Hepatic stellate cell (primary cell): ENCODE measurements at places on chromosomes 6 and 20.
A peak's percentile ranks its signal among the peaks of the same experiment; 100 is the strongest.

- DNase-seq, result no peak
Measured at GRCh38 chr6:96934087-96934486, 9.6 kb downstream of the KLHL32 start.

GRCh38 chr6:46338131-46338530 is 153.1 kb downstream of the RCAN2 start:
- no peak for DNase-seq

GRCh38 chr6:76351275-76351674 is 278.8 kb upstream of the IMPG1 start:
- no peak for DNase-seq

DNA sequence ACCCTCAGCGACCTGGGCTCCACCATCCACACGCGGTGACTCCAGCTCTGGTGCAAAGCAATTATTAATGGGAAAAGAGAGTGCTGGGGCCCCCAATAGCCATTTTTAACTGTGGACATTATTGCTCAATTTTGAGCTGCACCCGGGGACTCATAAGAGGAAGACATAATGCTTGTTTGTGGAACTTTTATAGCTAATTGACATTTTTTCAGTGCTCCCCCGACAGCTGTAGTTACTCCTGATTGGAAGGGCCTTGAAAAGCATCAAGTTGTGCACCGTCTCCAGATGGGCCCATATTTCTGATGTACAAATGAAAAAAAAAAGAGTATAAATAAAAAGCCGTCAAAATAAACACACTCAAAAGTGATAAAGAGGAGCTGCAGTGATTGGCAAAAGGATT is 327.0 kb downstream of the KIF16B start:
- DNase-seq, result no peak

- DNase-seq, result no peak
Measured at GRCh38 chr20:25567286-25567685, 18.0 kb downstream of the NINL start.

DNA sequence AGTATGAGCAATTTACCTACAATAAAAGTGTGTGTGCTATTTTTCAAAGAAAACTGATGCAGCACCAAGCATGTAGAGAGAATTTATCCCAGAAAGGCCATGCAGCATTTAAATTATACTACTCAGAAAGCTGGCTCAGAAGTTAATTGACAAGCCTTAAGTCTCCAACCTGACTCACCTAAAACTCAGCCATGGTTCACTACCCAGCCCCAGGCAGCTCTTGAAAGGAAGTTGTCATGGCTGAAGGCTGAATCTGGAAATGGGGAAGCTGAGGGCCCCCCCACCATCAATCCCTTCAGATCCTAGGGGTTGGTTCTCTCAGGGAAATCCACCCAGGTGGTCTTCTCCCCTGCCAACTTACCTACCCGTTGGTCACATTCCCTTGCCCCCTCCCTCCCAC is 19.7 kb downstream of the PPIL6 start:
- no peak for DNase-seq

DNA sequence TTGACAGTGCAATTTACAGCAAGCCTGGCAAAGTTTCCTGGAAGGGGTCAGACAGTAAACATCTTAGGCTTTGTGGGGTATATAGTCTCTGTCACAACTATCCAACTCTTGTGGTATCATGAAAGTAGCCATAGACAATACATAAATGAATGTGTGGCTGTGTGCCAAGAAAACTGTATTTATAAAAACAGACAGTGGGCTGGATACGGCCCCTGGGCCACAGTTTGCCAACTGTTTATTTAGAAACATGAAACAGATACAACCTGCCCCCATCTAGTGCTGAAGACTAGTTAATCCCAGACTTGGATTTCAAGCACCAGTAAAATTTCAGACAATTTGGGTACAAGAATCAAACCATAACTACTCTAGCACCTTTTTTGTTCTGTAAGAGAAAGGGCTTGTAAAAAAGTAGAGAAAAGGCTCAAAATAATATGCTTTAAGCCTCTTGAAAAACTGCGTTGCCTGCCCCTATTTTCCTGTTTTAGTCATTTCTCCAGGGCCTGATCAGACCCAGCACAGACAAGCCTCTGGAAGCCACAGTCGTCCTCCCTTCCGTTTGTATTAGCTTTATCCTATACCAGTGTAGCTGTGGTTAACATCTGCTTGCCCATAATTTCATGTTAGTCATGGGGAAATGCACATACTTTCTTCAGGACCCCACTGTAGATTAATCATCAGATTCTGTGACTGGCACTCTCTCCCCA is 30.8 kb downstream of the JAG1 start:
- no peak for DNase-seq

GRCh38 chr6:101605874-101606273 is 212.4 kb downstream of the GRIK2 start:
- no peak for DNase-seq

- no peak for DNase-seq
Measured at GRCh38 chr6:90217506-90218127, 79.0 kb downstream of the BACH2 start.

DNA sequence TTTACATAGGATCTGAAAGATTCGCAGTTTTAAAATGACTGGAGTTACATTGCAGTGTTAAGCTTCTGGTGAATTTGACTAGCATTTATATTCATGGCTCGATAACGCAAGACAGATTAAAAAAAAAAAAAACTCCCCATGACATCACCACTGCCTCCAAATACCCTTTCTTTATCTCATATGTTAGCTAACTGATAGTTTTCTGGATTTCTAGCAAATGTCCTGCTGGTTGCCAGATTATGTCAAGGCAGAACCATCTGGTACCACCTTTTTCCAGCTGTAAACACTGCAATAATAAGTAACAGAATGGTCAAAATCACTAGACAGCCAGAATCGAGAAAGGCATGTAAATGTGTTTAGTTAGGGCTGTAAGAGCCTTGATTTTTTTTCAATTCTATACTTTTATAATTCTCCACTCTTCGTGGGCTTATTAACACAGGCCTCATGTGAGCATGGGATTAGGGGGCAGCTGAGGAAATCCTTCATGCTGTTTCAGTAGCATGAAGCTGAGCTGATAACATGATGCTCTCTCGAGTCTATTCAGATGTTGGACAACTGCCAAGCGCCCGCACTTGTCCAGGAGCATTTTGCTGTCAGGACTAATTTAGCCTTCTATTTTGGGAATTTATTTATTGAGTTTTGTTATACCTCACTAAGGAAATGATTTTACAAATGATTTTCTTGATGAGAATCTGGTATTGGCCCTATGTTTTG is 166.0 kb upstream of the SCGN start:
- no peak for DNase-seq

DNA sequence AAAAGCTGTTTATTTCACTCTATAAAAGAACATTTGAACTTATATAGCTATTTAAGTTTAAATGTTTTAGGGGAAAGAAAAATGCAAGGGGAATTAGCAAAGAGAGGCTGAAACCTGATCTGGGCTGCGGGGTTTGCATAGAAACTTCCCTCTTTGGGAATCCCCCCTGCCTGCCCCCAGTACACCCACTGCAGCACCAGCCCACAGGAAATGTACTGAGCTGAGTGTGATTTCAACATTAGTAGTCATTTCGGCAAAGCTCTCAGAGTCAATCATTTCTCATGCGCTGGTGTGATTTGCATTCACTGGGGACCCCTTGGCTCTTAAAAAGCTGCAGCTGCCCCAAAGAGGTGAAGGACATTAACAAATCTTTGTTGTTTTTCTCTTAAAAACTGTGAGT is 859.4 kb downstream of the MAFB start:
- DNase-seq, result no peak

GRCh38 chr6:153503810-153504209 is 372.7 kb upstream of the RGS17 start:
- DNase-seq, result no peak

- DNase-seq, result no peak
Measured at GRCh38 chr6:111417181-111417585, 65.8 kb downstream of the REV3L start.

GRCh38 chr6:43923376-43924221 is 153.6 kb downstream of the VEGFA start:
- DNase-seq, result no peak

- no peak for DNase-seq
Measured at GRCh38 chr6:107235511-107235910, 120.2 kb upstream of the BEND3 start.

GRCh38 chr6:109039795-109040194 is 54.9 kb downstream of the SESN1 start:
- DNase-seq, result no peak

DNA sequence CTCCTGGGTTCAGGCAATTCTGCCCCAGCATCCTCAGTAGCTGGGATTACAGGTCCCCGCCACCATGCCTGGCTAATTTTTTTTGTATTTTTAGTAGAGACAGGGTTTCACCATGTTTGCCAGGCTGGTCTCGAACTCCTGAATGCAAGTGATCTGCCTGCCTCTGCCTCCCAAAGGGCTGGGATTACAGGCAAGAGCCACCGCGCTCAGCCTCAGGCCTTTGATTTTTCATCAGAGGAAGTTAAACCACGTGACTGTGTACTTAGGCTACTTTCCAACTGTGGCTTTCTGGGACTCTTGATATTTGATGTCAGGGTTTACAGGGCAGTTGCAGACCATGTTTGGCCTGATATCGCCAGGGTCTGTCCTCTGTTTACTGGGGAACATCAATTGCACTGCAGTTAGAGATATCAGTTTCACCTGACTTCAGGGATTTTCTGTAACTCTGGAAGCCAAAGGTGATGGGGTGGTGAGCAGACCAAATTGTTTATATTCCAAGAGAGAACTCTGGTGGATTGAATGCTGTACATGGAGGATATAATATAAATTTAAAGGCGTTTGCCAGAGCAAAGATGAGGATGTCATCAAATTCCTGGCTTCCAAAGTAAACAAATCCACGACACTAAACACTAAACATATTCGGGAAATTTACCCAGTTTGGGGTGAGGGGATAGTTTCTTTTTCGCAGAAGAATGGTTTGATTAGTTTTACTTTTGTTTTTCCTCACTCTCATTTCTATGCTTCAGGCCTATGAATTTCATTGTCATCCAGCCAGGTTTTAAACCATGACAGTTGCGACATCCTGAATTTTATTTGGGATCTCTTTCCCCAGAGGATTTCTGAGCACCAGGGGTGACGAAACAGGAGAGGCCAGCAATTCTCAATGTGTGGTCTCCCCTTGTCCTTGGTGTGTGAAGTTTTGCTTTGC is 4.2 kb downstream of the PSMF1 start:
- peak; percentile 15 for DNase-seq

GRCh38 chr6:106022801-106023200 is 63.3 kb upstream of the PRDM1 start:
- no peak for DNase-seq

GRCh38 chr6:168226902-168227318 is 92.7 kb downstream of the DACT2 start:
- no peak for DNase-seq

DNA sequence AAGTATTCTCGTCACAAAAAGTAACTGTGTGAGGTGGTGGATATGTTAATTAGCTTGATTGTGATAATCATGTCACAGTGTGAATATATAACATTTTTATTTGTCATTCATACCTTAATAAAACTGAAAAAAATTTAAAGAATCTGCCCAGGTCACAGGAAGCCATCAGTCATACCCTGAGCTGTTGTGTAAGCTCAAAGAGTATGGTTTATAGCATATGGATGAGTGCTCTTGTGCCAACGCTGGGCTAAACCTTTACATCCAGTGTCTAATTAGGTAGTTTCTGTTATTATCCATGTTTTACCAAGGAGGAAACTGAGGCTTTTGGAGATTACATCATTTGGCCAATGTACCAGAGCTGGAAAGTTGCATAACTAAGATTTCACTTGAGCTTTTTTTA is 11.4 kb downstream of the PKIG start:
- DNase-seq, result no peak

DNA sequence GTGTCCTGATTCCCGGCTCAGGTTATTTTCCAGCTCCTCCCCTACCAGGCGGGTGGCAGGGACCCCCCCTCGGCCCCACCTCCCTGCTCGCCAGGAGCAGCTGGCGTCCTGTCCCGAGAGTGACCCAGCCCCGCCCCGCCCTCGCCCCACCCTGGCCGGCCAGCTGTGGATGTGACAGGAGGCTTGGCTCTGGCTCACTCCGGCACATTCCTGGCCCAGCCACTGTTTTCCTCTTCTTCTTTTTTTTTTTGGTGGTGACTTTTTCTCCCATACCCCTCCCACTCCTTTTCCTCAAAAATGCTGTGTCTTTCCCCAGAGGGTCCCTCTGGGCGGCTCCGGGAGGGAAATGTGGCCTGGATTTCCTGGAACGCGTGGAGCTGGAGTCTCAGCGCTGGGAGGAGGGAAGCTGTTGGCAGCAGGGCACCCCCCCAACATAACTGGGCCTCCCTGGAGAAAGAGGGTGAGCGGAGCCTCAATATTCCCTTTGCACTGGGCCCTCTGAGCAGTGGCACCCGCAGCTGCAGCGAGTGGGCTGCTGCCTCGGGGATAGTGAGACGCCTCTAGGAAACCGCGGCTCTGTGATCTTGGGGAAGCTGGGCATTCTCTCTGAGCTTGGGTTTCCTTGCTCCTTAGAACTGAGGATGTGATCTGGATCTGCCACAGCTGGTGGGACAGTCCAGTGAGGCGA is 28.3 kb upstream of the CSNK2A1 start:
- DNase-seq, result peak; percentile 40

- no peak for DNase-seq
Measured at GRCh38 chr6:149560736-149561135, 5.4 kb upstream of the GINM1 start.

GRCh38 chr6:137808191-137808590 is 58.9 kb upstream of the TNFAIP3 start:
- DNase-seq, result peak; percentile 61

DNA sequence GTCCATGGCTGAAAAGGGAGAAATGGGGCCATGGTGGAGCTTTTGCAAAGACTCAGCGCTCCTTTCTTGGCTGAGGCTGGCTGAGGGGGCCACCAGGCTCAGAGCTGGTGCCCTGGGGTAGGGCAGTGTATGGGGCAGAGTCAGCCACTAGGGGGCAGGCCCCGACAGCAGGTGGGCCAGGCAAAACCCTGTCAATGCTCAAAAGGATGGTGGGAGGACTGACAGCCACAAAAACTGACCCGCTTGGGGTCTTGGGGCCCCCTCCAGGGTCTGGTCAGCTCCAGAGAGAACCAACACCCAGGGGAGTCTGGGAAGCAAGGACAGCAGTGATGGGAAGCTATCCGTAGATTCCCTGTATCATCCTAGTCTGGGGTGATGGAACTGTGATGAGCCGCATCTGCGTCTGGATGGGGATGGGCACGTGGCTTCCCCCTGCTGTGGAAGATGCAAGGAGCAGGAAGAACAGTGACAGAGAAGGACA is 306.9 kb downstream of the DHX35 start:
- peak; percentile 50 for DNase-seq

- DNase-seq, result no peak
Measured at GRCh38 chr6:4018924-4019236, 60.1 kb downstream of the FAM217A start.

DNA sequence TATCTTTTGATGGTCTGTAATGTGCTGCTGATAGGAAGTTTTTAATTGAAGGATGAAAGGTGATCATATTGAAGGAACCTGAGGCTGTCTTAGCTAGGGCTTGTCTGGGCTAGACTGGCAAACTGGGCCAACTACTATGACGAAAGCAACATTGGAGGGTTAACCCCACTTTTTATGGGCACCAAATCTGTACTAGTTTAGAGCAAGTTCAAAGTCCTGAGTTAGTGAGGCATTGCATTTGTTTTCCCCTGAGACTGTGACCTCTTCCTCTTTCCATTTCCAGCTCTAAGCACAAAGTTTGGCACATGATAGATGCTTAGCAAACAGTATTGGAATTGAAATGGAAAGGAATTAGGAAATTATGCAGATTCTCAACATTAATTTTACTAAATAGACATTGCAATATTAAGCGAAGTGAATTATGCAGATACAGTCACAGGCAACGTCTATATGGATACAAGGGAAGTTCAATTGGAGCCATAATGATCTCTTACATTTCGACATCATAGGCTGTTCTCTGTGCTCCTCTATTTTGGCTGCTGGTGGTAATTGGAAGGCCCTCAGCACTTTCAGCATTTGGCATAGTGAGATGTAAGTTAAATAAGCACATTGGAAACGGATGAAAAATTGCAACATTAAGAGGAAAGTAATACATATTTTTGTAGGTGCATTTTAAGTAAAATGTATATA is 22.2 kb downstream of the CEP57L1 start:
- DNase-seq, result no peak
